Thoracic aorta endothelial cell (primary cell): ENCODE measurements at places on chromosomes 4 and X. TPM values are rescaled to one million over a fixed set of nuclear protein-coding genes. Genes with fewer than 3 reads are reported as not detected.

The TRIM75 gene
- not detected in 2 replicates for total RNA-seq

The VGLL1 gene
- total RNA-seq: not detected in 2 replicates

The CCSER1 gene
- total RNA-seq: 1.6 and 2.2 TPM in 2 replicates

The FAM9B gene
- not detected in 2 replicates for total RNA-seq

The CYLC1 gene
- total RNA-seq: not detected in 2 replicates

The NMU gene
- 0.53 TPM in 1 of 2 replicates, not detected in the other for total RNA-seq

The RHOH gene
- 0.22 TPM in 1 of 2 replicates, not detected in the other for total RNA-seq

The SPP1 gene
- total RNA-seq: not detected in 2 replicates

The FGF5 gene
- total RNA-seq: 0.86 and 1.6 TPM in 2 replicates
